ENCODE measurements at places on chromosomes 4 and X. TPM values are rescaled to one million over a fixed set of nuclear protein-coding genes. Genes with fewer than 3 reads are reported as not detected.

The AKAP4 gene
- total RNA-seq, result not detected

The CORIN gene
- total RNA-seq, result under 0.01 TPM

The CT83 gene
- not detected for total RNA-seq

The ADGRL3 gene
- 1.6 TPM for total RNA-seq

The OTC gene
- total RNA-seq, result 1.2 TPM

The FAM236B gene
- not detected for total RNA-seq

The DTHD1 gene
- not detected for total RNA-seq

The PARM1 gene
- total RNA-seq, result not detected

The IL2 gene
- total RNA-seq, result not detected

The BMX gene
- 208 TPM for total RNA-seq

The CABS1 gene
- total RNA-seq, result not detected

The HSD17B11 gene
- 31.2 TPM for total RNA-seq

The OTUD4 gene
- total RNA-seq, result 16.6 TPM

The MXRA5 gene
- under 0.01 TPM for total RNA-seq

The GPR34 gene
- not detected for total RNA-seq

The FREM3 gene
- total RNA-seq, result 0.22 TPM

The CTAG1B gene
- not detected for total RNA-seq

The IL13RA1 gene
- 53.6 TPM for total RNA-seq

The MSN gene
- total RNA-seq, result 156 TPM

The PCDH11X gene
- total RNA-seq, result not detected

The GAGE12J gene
- total RNA-seq, result not detected

The CCNG2 gene
- 17.3 TPM for total RNA-seq

The HTR2C gene
- not detected for total RNA-seq

The PPARGC1A gene
- 9.5 TPM for total RNA-seq

The CXCR3 gene
- not detected for total RNA-seq

The ARMCX4 gene
- total RNA-seq, result 4.2 TPM
